ENCODE measurements at places on chromosomes 2 and 18.

- DNase-seq, result no peak
Observed at GRCh38 chr2:70608373-70608772, 54.7 kb upstream of the TGFA start.

- no peak for DNase-seq
Observed at GRCh38 chr2:239278941-239279365, 121.9 kb downstream of the HDAC4 start.

GRCh38 chr18:35174093-35174731, 66.6 kb upstream of the ZNF397 start:
- no peak for DNase-seq

DNA sequence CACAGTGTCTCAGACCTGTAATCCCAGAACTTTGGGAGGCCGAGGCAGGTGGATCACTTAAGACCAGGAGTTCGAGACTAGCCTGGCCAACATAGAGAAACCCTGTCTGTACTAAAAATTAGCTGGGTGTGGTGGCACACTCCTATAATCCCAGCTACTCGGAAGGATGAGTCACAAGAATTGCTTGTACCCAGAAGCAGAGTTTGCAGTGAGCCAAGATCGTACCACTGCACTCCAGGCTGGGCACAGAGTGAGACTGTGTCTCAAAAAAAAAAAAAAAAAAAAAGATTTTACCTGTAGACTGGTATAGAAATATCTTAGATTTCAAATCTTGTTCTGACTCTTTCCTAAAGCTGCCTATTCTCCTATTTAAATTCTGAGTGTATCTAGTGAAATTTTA, 7.2 kb upstream of the KLHL29 start:
- DNase-seq, result no peak

DNA sequence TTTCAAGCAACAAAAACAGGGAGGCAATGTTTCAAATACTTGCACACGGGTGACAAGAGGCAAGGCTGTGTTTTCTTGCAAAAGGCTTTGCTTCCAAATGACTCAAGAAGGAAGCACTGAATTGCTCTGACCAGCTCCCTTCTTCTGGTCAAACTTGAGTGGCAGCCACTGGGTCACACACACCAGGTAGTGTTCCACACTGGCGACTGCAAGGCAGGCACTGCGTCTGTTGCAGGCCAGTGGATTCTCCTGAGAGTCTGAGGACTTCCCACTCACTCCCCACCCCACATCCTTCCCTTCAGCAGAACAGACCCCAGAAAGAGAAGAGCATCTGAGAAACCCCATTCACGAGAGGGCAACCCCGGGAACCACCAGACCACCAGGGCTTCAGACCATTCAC, 19.8 kb downstream of the PARD6G start:
- no peak for DNase-seq

- no peak for DNase-seq
Observed at GRCh38 chr18:48173557-48173956, 235.6 kb downstream of the ZBTB7C start.
